ENCODE measurements at places on chromosomes 1 and 21. TPM values are rescaled to one million over a fixed set of nuclear protein-coding genes. Genes with fewer than 3 reads are reported as not detected.
A peak's percentile ranks its signal among the peaks of the same experiment; 100 is the strongest.

- H3K27ac ChIP-seq: no peak overlapping the region
- DNase-seq: no peak
- peaks cover 41% of the 10 kb centered on the region for H3K4me1 ChIP-seq
- H3K27me3 ChIP-seq: no peaks in the 10 kb centered on the region
- no peak overlapping the region for H3K4me3 ChIP-seq
Observed at GRCh38 chr1:21662426-21663247, 6.5 kb downstream of the RAP1GAP start.

DNA sequence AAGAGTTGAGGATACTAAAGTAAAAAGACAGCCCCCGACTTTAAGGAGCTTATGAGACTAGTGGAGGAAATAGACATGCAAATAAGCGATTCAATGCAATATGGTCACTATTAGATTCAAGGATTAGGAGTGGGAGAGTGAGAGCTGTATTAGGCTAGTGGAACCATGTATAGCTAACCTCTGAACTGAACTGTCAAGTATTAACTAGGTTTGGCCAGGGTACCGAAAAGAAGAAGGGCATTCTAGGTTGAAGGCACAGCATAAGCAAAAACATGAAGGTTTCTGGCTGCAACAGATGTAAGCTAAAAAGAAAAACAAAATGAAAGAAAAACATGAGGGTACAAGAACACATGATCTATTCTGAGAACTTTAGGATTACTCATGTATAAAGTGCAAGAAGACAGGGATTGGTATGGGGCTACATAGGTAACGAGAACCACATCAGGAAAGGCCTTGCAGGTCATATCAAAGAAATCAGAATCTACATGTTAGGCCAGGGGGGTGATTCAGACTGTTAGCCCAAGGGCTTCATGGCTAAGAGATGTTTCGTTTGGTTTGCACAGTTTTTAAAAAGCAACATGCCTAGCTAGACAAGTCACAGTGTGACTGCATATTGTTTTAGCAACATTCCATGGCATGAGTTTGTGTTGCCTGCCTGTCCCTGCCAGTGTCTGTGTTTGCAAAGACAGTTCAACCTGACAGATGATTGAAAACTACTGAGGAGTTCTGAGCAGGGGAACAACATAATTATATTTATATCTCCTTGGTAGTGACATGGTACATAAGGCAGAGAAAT lies 54.4 kb upstream of the HAO2 start:
- H3K36me3 ChIP-seq: no peaks in the 10 kb centered on the region
- DNase-seq: peak; percentile 58
- peak overlapping the region; percentile 87 for H3K27ac ChIP-seq

GRCh38 chr1:116961606-116962005 lies 40.0 kb upstream of the CD101 start:
- DNase-seq: no peak
- H3K36me3 ChIP-seq: no peaks in the 10 kb centered on the region
- no peaks in the 10 kb centered on the region for H3K4me1 ChIP-seq
- no peaks in the 10 kb centered on the region for H3K27me3 ChIP-seq

DNA sequence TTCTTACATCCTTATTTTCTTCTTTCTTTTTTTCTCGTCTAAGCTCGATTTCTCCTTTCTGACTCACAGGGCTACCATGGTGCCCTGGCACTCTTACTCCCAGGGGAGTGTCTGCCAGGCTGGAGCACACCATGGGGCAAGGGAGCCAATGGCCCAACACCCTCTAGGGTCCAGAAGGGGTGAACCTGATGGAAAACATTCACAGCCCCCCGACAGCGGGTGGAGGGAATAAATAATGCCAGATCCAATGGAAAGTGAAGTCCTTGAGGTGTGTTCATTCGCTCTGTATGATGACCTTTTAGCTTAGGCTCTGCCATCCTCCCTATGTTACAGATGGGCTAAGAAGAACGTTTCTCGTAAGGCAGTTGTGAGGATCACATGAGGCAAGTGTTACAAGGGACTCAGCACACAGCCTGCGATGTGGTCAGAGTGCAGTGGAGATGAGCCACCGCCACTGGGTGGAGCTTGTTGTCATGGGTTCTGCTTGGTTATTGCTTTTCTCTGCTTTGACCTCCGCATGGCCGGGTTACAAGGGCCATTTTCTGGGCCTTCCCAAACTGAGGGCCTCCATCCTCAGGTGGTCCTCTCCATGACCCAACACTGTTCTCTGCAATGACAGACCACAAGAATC lies 3.5 kb upstream of the FCMR start:
- H3K4me3 ChIP-seq: no peak overlapping the region
- H3K27ac ChIP-seq: no peak overlapping the region
- H3K27me3 ChIP-seq: no peaks in the 10 kb centered on the region
- H3K4me1 ChIP-seq: no peaks in the 10 kb centered on the region

- DNase-seq: no peak
- H3K4me1 ChIP-seq: no peaks in the 10 kb centered on the region
- no peak overlapping the region for H3K4me3 ChIP-seq
- H3K27me3 ChIP-seq: peaks cover 3% of the 10 kb centered on the region
- no peak overlapping the region for H3K27ac ChIP-seq
Observed at GRCh38 chr21:38036016-38036415, 119.8 kb upstream of the KCNJ6 start.

GRCh38 chr1:198318085-198318484 lies 161.3 kb downstream of the NEK7 start:
- no peak overlapping the region for H3K27ac ChIP-seq
- H3K4me3 ChIP-seq: no peak overlapping the region
- no peak for DNase-seq

- H3K27me3 ChIP-seq: no peaks in the 10 kb centered on the region
- no peak overlapping the region for H3K4me3 ChIP-seq
- no peaks in the 10 kb centered on the region for H3K36me3 ChIP-seq
- H3K4me1 ChIP-seq: no peaks in the 10 kb centered on the region
Observed at GRCh38 chr21:14833241-14833640, 231.6 kb downstream of the NRIP1 start.

DNA sequence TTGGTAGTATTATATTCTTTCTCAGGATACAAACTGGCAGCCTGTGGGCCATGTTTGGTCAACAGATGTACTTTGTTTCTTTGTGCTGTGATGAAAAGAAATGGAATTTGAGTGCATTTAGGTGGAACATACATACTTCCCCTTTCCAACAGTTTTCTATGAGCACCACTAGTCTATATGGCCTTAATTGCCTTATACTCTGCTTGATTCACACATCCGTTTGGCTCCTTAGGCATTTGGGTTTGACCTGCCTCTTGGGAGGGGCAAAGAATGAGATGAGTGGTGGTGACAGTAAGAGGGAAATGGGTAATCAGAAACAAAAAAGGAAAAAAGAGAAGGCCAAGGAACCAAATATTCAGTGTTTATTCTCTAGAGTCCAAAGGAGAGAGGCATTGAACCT lies 17.0 kb downstream of the CFAP126 start:
- no peak overlapping the region for H3K4me3 ChIP-seq
- no peaks in the 10 kb centered on the region for H3K4me1 ChIP-seq
- no peaks in the 10 kb centered on the region for H3K36me3 ChIP-seq
- H3K27ac ChIP-seq: no peak overlapping the region

GRCh38 chr1:185813401-185813979 lies 79.3 kb downstream of the HMCN1 start:
- no peak overlapping the region for H3K27ac ChIP-seq
- H3K27me3 ChIP-seq: no peaks in the 10 kb centered on the region
- no peaks in the 10 kb centered on the region for H3K36me3 ChIP-seq
- H3K4me3 ChIP-seq: no peak overlapping the region

- H3K4me1 ChIP-seq: peaks cover 19% of the 10 kb centered on the region
- H3K27ac ChIP-seq: peak overlapping the region; percentile 97
- no peaks in the 10 kb centered on the region for H3K36me3 ChIP-seq
Observed at GRCh38 chr1:235865565-235866204, 1.0 kb downstream of the LYST start.

DNA sequence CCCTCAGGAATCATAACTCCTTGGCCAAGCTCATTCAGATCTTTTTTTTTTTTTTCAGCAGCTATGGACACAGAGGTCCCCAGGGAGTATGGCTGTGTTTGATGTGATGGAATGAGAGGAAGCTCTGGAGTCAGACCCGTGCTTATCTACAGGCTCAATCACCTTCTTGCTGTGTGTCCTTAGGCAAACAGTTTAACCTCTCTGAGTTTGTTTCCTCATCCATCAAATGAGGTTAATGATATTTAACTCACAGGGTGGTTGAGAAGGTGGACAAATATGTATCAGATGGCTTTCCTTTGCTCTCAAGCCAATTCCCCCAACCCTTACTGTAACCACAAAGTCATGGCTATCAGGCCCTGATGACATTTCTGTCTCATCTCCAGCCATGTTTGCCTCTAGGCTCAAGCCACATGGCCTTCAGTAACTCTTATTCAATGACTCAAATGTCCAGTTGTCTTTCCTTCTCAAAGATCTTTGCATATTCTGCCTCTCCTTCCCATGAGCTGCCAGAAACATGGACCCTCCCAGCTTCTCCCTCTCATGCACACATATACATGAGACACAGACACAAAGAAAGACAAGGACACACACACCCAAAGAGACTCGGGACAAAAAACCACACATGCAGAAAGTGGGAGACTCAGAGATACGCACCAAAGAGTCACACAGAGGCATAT lies 303.5 kb upstream of the KAZN start:
- no peak overlapping the region for H3K4me3 ChIP-seq
- H3K27me3 ChIP-seq: no peaks in the 10 kb centered on the region
- no peaks in the 10 kb centered on the region for H3K4me1 ChIP-seq
- no peak for DNase-seq
- no peak overlapping the region for H3K27ac ChIP-seq

GRCh38 chr21:40840401-40841125 lies 6.4 kb downstream of the DSCAM start:
- H3K36me3 ChIP-seq: no peaks in the 10 kb centered on the region
- DNase-seq: no peak
- H3K4me1 ChIP-seq: no peaks in the 10 kb centered on the region
- no peaks in the 10 kb centered on the region for H3K27me3 ChIP-seq

GRCh38 chr1:78468521-78468920 lies 22.3 kb upstream of the PTGFR start:
- no peak for DNase-seq
- no peaks in the 10 kb centered on the region for H3K36me3 ChIP-seq
- H3K27me3 ChIP-seq: no peaks in the 10 kb centered on the region
- H3K4me1 ChIP-seq: no peaks in the 10 kb centered on the region
- no peak overlapping the region for H3K4me3 ChIP-seq

GRCh38 chr1:99970713-99971255 lies 988 bp downstream of the SLC35A3 start:
- H3K4me3 ChIP-seq: peak overlapping the region; percentile 78
- no peaks in the 10 kb centered on the region for H3K36me3 ChIP-seq
- peaks cover 6% of the 10 kb centered on the region for H3K4me1 ChIP-seq
- no peaks in the 10 kb centered on the region for H3K27me3 ChIP-seq

- peaks cover 8% of the 10 kb centered on the region for H3K4me1 ChIP-seq
- DNase-seq: peak; percentile 11
- H3K27ac ChIP-seq: no peak overlapping the region
- no peaks in the 10 kb centered on the region for H3K27me3 ChIP-seq
- H3K4me3 ChIP-seq: no peak overlapping the region
Observed at GRCh38 chr1:178434899-178435435, 61.8 kb downstream of the CLEC20A start.

DNA sequence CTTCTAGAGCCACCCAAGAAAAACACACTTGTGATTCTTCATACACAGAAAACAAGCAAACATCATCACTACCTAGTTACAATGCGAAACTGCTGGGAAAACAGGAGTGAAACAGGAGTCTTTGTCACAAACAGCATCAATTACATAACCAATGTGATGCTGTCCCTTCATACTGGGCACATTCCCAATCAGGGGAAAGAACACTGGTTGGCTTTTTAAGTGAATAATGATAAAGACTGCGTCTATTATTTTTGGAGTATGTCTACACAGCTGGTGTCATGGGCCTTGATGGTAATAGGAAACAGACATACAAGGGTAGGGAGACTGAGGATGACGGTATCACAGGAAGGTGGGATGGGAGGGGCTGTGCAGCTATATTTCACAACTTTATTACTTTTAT lies 43.3 kb downstream of the SIPA1L2 start:
- H3K27ac ChIP-seq: no peak overlapping the region
- no peak for DNase-seq
- no peaks in the 10 kb centered on the region for H3K27me3 ChIP-seq
- peaks cover 43% of the 10 kb centered on the region for H3K4me1 ChIP-seq
- no peaks in the 10 kb centered on the region for H3K36me3 ChIP-seq
- no peak overlapping the region for H3K4me3 ChIP-seq

DNA sequence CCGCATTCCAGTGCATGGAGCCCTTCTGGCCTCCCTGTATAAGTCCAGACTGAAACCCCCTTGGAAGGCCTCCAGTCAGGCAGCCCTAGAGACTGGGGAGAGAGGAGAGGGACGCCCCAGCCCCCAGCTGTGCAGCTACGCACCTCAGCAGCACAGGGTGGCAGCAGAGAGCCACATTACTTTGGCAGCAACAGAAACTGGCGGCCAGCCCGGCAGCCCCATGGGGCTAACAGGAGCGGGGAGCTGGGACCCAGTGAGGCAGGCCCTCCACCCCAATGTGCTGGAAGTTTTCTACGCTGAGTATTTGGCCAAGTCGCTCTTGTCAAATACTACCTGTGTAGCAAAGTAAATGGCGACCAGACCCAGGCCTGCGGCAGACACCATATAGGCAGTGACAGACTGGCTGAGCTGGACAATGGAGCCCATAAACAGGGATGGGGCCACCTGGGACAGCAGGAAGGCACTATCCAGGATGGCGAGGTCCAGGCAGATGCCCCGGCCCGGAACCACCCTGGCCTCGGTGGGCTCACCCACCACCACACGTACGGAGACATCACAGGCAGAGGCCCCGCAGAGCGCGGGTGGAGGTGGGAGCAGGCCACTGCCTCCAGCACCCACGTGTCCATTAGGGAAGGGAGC lies 21.2 kb downstream of the SLC45A3 start:
- no peak overlapping the region for H3K27ac ChIP-seq
- H3K4me1 ChIP-seq: peaks cover 4% of the 10 kb centered on the region
- H3K4me3 ChIP-seq: no peak overlapping the region
- H3K27me3 ChIP-seq: no peaks in the 10 kb centered on the region

GCSAML gene
- 0.13 TPM for total RNA-seq

ABCG1 gene
- total RNA-seq: 34.1 TPM

ACP6 gene
- total RNA-seq: 36.0 TPM

NCAM2 gene
- total RNA-seq: 2.9 TPM

PTGFR gene
- total RNA-seq: 0.68 TPM

RHBDL2 gene
- total RNA-seq: not detected

FCGR1A gene
- total RNA-seq: 2.4 TPM

MRPL24 gene
- 22.9 TPM for total RNA-seq

ADGRL4 gene
- total RNA-seq: 19.1 TPM

CYP2J2 gene
- not detected for total RNA-seq

C4BPB gene
- not detected for total RNA-seq

SLAMF1 gene
- 0.33 TPM for total RNA-seq

PALMD gene
- total RNA-seq: 13.6 TPM

MROH9 gene
- total RNA-seq: not detected

CFAP141 gene
- not detected for total RNA-seq

FCGR3A gene
- 8.3 TPM for total RNA-seq
